ENCODE measurements at places on chromosomes 5 and 9.

- no peak for DNase-seq
These were observed 117.4 kb upstream of the GPR151 start for GRCh38 chr5:146633323-146633764.

- DNase-seq, result no peak
These were observed 41.2 kb upstream of the RAPGEF1 start for GRCh38 chr9:131781069-131781468.

DNA sequence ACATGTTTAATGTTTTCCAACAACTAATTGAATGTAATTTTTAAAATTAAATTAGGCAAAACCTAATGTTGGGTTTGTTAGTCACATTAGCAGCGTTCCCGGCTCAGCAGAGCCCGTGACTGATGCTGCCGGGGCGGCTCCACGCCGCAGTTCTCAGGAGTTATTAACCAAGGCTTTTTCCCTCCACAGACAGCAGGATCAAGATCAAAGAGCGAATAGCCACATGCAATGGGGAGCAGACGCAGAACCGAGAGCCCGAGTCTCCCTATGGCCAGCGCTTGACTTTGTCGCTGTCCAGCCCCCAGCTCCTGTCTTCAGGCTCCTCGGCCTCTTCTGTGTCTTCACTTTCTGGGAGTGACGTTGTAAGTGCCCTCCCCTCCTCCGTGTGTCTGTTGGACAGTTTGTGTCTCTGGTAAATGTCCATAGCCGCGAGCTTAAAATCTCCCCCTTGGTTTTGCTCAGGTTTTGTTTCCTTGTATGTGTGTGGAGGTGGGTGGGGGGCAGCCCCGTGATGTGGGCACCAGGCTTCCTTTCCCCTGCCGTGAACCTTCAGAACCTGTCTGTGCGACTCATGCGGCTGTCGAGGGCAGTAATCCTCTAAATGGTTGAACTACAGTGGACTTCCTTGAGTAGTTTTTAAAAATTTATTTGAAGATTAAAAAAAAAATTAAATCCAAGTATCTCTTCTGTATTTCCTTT is 37.1 kb downstream of the TENT4A start:
- DNase-seq, result no peak

DNA sequence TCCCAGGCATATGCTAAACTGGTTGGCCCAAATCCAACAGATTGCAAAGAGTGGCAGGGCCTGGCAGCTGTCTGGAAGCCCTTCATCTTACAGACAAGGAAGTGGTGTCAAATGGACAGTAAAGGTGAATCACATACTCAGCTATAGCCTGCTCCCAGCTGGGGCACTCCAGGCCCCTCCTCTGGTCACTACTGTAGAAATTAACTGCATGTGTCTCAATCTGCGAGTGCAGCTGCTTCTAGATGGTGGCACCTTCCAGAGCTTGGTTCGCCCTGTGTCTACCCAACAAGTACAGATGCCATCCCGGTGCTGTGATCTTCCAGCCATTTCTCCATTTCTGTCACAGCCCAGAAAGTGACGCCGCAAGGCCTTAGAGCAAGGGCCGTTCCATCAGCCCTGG is 50.2 kb downstream of the OTULIN start:
- DNase-seq, result no peak

GRCh38 chr9:23622396-23622795 is 203.6 kb downstream of the ELAVL2 start:
- no peak for DNase-seq

GRCh38 chr9:34203275-34203991 is 24.6 kb downstream of the UBAP1 start:
- DNase-seq, result no peak

DNA sequence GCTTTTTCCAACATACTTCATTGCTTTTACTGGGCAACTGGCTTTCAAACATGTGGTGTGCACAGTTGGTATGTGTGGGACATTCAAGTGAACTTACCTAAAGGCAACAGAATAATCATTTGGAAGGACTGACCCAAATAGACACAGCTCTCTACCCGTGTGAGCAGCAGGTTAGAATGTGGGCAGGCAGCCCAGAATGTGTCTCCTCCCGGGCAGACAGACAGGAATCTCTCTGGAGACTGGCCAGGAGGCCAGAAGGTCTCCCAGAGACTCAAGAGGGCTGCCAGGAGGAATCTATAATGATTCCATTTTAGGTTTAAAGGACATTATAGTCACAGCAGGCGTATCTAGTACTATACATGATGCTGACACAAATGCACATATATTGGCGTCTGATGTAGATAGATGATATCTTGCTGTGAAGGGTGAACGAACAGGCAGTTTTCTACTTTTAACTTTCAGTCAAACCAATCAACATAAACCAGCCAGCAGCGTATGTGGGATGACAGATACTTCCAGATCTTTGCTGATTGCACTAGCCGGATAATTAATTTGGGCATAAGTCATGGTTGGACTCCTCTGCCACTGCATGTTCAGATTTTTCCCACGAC is 297.4 kb upstream of the ZNF608 start:
- no peak for DNase-seq

- no peak for DNase-seq
These were observed 25.1 kb downstream of the MACROH2A1 start for GRCh38 chr5:135373736-135374515.

GRCh38 chr9:89384783-89385182 is 66.5 kb downstream of the SECISBP2 start:
- no peak for DNase-seq

DNA sequence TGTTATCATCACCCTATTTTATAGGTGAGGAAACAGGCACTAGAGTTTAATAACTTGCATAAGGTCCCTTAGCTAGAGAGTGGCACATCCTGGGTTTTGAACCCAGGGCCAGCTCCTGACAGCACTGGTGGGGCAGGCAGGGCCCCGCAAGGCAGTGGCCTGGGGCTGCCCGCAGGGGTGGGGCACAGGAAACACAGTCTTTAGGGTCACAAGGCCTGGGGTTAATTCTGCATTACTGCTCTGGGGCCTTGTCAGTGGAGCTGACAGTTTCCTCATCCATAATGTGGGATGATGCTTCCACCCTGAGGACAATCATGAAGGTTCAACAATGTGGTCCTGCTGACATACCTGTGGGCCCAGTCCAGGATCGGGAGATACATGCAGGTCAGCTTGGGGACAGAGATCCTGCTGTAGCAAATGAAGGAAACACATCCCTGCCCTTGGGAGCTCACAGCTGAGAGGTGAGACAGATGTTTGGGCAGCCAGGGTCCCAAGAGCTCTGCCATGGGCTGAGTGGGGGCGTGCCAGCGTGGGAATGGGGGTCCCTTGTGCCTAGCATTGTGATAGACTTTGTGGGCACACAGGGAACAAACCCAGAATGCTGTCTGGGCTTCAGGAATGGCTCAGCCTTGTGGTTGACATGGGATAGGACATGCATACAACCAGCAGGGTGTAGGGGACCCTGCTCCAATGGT is 14.7 kb downstream of the FGF18 start:
- no peak for DNase-seq

- DNase-seq, result no peak
These were observed 102.2 kb upstream of the ICE1 start for GRCh38 chr5:5320062-5320805.

GRCh38 chr9:120212853-120213200 is 367.1 kb downstream of the CDK5RAP2 start:
- DNase-seq, result no peak

GRCh38 chr9:122200960-122201595 is 27.7 kb downstream of the LHX6 start:
- no peak for DNase-seq

DNA sequence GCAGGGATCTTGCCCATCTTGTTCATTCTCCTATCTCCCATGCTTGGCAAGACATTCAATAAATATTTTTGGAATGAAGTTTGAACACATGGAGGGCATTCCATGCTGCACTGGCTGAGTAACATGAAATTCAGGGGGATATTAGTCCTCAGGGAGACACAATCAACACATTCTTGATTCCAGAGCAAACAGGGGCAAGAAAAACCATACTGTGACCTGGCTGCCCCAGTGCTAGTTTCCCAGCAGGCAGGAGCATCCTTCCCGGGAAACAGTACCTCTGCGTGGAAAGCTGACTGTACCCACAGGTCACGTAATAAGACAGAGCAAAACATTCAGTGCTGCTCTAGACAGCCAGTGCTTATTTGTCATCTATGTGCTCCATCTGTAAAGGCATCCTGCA is 66.3 kb upstream of the SPOCK1 start:
- DNase-seq, result no peak

GRCh38 chr5:131357739-131358561 is 94.1 kb downstream of the CDC42SE2 start:
- peak; percentile 58 for DNase-seq

- DNase-seq, result peak; percentile 13
These were observed 142.5 kb upstream of the RETREG1 start for GRCh38 chr5:16759147-16759773.

DNA sequence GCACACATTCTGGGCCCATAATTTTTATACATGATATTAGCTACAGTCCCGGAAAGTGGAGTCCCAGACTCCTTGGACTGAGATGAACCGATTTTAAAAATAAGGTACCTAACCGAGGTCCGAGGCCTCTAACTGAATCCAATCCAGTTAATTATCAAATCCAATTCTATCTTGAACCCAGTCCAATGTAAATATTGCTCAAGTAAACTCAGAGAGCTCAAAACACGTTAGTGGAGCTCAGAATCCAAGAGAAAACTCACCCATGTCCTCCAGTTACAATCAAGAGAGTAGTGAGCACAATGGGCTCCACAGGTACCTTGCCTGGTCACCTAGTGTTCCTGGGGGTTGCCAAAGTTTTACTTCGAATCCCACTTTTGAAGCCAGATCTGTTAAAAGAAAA is 37.9 kb upstream of the DIRAS2 start:
- DNase-seq, result no peak

GRCh38 chr5:79774171-79774854 is 84.7 kb downstream of the CMYA5 start:
- DNase-seq, result no peak

DNA sequence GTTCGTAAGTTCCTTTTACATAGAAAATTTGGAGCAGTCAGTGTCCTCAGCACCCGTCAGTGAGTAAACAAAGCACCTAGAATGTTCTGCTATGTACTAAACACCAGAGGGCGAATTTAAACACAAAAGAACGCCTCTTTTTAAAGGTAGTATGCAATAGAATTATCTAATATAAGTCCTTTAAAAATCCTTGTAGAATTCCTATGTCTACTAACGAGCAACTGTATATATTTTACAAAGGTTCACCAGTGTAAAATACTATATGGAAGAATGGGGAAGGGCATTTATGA is 499 bp upstream of the TMEM232 start:
- no peak for DNase-seq

GRCh38 chr5:26807231-26808199 is 230.9 kb downstream of the CDH9 start:
- DNase-seq, result no peak

- DNase-seq, result peak; percentile 59
These were observed 99.0 kb upstream of the SLC1A3 start for GRCh38 chr5:36507332-36507952.

DNA sequence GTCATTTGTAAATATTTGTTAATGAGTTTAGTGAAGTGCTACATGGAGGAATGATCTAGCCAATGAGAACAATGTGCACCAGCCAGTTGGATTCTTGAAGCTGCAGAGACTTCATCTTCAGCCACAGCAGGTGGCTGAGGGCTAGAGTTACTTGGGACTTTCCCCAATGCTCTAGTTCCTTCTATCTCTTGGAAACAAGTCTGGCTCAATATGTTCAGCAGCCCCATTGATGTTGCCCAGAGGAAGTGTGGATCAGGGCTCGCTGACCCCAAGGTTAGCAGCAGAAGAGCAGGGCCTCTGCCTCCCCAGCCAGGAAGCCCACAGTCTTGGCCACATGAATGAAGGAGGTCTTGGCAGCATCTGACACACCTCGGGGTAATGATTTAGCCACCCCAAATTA is 117.5 kb downstream of the SLC1A3 start:
- DNase-seq, result no peak

GRCh38 chr5:61228691-61229280 is 66.5 kb upstream of the SMIM15 start:
- DNase-seq, result no peak

DNA sequence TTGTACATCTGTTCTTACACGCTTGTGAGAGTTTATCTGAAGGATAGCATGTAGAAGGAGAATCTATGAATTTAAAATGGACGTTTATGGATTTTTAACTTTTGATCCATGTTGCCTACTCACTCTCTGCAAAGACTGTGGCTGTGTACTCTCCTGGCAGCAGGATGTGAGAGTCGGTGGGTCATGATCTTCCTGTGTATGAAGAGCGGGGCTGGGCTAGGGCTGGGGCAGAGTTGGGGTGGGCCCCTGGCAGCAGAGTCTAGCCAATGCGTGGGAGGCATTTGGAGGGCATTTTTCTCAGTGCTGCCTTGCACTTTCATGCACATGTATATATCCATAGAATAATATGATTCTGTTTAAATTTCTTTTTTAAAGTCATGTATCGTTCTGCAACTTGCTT is 24.0 kb upstream of the DAB2IP start:
- DNase-seq, result no peak

DNA sequence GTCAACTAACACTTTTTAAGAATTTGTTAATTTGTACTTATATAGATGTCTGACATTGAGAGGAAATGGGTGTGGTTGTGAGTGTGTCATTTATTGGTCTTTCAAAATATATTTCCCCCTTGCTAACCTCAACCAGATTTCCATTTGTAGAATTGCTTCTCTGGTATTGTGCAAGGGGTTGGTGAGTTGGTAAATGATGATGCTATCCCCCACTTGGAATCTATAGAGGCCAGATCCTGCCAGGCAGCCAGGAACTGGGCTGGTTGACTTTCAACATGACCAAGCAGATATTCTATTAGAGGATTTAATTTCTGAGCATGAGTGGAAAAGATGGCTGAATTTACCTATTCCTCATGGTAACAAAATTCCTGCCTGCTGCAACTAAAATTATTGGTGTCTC is 306.6 kb upstream of the KIF2A start:
- no peak for DNase-seq

DNA sequence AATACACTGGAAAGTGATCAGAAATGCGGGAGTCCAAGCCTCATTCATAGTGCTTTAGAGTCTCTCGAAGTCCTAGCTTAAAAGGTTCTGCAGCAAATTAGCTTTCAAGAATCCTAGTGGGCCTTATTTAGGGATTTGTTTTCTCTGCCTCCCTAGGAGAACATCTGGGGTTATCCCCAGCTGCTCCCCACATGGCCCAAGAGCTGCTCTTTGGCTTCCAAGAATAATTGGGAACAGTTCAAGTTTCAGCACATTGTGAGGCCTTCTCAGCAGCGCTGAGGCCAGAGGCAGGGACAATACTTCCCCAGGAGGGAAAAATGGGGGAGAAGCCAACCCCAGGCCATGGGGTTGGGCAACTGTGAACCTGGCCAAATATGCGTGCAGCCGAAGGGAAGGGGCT is 108.7 kb downstream of the LIFR start:
- no peak for DNase-seq

Measured in stimulated activated CD4-positive, alpha-beta T cell treated with anti-CD3 and anti-CD28 coated beads, Interleukin-1b, Interleukin-23, amount 100 ng/mL, for 48 hours (primary cell).